ENCODE measurements at places on chromosomes 2 and 18.
A peak's percentile ranks its signal among the peaks of the same experiment; 100 is the strongest.

- DNase-seq: no peak
Measured at GRCh38 chr2:118632921-118633320, 214.5 kb downstream of the EN1 start.

DNA sequence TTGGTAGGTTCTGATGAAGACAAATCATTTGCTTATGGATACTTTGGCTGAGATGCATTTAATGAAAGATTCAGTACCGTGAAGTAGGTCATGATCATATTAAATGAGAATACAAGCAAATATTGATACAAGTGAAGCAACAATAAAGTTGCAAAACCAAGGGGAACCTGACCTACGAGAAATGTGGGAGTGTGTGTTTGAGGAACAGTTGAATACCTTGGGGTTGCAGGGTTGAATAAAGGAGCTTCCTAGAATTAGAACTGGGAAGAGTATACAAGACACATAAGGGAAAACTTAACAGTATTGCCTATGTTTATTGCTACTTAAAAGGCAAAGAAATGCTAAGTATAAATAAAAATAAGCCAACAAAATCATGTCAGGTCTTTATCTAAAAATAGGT, 702.9 kb downstream of the ERBB4 start:
- no peak for DNase-seq

- DNase-seq: no peak
Measured at GRCh38 chr2:96503637-96504243, 1.4 kb downstream of the NEURL3 start.

DNA sequence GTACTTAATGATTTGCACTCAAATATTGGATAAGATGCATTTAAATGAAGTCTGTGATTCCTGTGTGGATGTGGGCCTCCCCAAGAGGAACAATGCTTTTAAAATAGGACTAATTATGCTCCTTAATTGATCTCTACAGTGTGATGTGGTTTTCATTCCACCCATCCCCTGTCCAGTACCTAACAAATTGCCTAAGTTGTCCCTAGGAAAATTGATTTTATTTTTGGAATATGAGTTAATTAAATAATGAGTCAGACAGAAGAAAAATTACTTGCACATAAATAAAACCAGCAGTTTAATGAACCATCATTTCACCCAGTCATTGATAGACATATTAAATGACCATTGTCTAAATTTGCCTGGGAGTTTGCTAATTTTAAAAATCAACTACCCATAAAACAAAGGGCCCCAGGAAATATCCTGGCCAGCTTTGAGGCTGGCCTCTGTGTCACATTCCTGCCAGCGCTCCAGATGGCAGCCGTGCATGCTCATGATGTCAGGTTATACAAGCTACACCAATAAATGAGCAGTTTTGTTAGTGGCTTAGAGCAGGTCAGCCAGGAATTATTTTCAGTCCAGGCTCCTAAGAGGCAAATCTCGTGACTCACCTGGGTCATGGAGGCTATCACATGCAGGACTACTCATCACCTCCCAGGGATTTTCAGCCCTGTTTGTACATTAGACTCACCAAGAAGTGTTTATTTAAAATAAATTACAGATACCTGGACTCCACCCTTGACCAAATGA, 31.9 kb downstream of the ABHD3 start:
- DNase-seq: no peak

- no peak for DNase-seq
Measured at GRCh38 chr18:955384-956066, 50.9 kb downstream of the ADCYAP1 start.

DNA sequence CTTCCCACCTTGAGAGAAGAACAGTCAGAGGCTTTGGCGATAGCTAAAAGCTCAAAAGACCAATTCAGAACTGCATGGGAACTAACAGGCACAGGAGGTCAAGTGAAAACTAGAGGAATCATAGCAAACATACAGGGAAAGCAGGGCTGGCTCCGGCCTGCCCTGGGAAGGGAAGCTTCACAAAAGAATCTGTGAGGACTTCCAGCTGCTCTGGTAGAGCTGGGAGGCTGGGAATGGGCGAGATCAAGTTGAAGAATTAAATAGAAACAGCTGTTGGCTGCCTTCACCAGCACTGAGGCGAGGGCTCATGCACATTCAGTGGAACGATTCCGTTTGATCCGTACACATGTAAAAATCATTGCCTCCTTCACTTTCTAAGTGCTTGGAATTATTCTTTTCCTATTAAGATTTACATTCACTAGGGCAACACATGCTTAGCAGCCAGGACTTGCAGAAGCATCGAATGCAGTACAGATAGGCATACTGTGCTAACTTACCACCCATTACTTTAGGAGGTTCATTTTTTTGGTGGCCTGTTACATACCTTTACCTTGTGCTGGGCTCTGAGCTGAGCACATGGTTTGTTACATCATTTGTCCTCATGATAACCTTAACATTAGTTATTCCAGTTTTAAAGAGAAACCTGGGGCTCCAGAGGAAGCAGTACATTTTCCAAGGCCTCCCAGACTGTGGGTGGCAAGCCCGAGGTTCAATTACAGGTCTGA, 125.4 kb upstream of the RNF152 start:
- DNase-seq: no peak

- DNase-seq: no peak
Measured at GRCh38 chr2:189305291-189305943, 125.9 kb upstream of the COL5A2 start.

DNA sequence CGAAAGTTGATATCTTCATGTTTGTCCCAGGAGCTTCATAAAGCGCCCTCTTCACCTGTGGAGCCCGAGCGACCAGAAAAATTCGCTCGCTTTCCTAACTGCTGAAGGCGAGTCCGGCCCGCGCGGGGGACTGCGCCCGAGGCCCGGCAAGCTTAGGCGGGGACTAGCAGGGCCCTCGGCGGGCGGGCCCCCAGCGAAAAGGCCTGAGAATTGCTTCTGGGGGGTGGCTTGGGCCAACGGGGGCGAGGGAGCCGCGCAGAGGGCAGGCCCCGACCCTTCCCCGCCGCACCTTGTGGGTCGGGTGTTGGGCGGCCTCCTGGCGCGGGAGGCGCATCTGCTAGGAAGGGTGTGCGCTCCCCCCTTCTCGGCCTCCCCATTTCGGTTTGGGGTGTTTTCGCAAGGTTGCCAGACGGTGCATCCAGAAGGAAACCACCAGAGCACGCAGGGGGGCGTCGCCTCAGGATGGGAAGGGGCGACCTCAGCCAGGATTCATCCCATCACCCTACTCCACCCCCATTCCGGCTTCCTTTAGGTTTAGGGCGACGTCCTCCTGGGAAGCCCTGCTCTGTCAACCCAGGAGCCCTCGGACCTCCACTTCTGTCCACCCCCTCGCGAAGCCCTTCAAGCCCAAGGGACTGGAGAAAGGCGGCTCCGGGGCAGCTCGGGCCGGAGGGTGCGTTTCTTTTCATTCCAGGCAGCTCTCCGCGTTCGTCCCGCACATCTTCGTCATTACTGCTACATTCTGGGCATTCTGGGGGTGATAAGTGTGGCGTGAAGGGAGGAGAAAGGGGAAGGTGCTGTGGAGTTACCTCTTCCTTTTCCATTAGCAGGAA, 9.1 kb downstream of the SP9 start:
- DNase-seq: no peak

GRCh38 chr2:212595036-212595654, 56.5 kb upstream of the ERBB4 start:
- DNase-seq: peak; percentile 51

DNA sequence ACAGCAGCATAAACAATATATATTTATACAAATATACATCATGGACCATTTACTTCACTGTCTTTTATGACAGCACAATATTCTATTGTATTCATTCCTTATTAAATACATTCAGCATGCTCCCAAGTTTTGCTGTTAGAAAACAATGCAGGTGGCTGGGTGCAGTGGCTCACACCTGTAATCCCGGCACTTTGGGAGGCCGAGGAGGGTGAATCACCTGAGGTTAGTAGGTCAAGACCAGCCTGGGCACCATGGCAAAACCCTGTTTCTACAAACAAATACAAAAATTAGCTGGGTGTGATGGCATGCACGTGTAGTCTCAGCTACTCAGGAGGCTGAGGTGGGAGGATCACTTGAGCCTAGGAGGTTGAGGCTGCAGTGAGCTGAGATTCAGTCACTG, 39.0 kb downstream of the NPC1 start:
- DNase-seq: no peak

DNA sequence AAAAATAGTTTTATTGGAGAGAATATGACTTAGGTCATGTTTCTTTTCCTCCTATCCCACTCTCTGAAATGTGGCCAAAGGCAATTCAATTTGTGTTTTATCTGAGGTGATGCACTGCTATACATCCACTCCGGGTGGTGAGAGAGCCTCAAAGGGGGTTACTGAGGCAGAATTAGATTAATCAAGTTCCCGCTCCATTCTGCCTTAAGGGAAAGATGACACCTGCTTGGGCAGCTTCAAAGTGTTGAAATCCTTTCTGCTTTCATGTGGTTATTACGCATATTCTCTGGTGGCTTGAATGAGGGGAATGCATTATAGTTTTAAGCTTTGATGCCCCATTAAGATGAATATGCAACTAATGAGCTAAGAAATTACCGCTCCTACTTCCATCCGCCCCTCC, 213.0 kb upstream of the TMEFF2 start:
- DNase-seq: no peak

DNA sequence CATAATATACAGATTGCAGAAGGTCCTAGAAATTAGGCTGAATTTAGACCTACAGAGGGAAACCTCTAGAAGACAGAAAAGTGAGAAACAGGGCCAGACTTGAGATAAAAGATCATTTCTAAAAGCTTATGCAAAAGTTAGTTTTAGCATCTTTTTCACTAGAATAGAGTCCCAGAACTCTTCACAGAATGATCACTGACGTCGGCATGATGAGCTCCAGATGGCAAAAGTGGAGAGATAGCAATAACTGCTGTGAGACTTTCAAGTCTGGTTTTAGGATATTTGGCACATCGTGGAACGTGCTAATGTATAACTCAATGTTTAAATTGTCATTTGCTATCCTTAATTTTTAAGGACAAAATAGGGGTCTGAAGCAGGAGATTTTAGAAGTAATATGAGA, 1050.7 kb upstream of the CELF4 start:
- no peak for DNase-seq

- DNase-seq: no peak
Measured at GRCh38 chr2:53127061-53127650, 640.4 kb upstream of the CHAC2 start.

GRCh38 chr2:100882645-100883613, 63.0 kb downstream of the NPAS2 start:
- no peak for DNase-seq

GRCh38 chr2:85777441-85777861, 23.7 kb downstream of the ATOH8 start:
- DNase-seq: no peak

- peak; percentile 48 for DNase-seq
Measured at GRCh38 chr2:218387369-218388194, 5.5 kb downstream of the SLC11A1 start.

- DNase-seq: no peak
Measured at GRCh38 chr18:41820784-41821183, 134.2 kb upstream of the PIK3C3 start.

- no peak for DNase-seq
Measured at GRCh38 chr18:61149786-61150185, 183.4 kb upstream of the CDH20 start.

DNA sequence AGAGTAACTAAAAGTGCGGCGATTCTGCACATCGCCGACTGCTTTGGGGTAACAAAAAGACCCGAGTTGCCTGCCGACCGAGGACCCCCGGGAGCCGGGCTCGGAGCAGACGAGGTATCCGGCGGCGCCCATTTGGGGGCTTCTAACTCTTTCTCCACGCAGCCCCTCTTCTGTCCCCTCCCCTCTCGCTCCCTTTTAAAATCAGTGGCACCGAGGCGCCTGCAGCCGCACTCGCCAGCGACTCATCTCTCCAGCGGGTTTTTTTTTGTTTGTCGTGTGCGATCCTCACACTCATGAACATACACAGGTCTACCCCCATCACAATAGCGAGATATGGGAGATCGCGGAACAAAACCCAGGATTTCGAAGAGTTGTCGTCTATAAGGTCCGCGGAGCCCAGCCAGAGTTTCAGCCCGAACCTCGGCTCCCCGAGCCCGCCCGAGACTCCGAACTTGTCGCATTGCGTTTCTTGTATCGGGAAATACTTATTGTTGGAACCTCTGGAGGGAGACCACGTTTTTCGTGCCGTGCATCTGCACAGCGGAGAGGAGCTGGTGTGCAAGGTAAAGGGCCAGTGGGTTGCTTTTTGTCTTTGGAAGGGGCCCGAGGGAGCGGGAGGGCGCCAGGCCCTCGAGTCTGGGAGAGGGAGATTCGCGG, 1.4 kb downstream of the TRIB2 start:
- peak; percentile 34 for DNase-seq

DNA sequence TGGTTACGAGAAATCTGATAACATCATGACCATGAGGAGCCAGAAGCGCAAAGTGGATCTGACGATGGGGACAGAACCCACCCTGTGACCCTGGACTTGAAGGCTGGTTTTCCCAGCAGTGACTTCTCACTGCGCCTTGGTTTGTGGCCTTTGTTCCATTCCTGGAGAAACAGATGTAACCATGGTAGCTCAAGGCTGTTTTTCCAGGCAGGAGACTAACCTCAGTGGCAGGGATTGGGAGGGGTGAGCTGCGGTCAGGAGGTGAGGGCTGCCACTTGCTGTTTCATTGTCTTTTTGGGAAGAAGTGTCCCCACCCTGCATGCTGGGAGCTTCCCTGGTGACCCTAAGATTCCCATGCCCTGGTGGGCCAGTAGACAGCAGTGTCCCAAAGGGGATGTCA, 116.4 kb upstream of the SMAD2 start:
- DNase-seq: no peak

DNA sequence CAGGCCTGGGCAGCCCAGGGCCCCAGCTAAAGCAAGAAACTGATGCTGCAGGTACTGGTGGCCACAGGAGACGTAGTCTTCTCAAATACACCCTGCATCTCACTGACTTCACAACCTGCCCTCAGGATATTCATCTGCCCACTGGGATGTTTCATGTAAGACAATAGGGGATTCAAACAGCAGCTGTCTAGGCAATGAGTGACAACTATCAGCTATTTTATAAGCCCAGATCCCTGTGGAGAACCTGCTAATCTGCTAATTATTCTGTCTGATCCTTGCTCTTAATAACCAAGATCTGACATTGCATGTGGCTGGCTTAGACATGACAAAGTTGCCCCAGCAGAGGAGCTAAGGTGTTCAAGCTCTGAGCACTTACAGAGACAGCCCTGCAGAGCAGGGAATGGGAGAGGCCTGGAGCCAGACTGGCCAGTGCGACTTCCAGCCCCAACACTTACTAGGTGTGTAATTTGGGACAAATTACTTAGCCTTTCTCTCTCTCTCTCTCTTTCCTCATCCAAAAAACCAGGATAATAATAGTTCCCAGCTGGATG, 28.6 kb downstream of the SIGLEC15 start:
- DNase-seq: no peak

DNA sequence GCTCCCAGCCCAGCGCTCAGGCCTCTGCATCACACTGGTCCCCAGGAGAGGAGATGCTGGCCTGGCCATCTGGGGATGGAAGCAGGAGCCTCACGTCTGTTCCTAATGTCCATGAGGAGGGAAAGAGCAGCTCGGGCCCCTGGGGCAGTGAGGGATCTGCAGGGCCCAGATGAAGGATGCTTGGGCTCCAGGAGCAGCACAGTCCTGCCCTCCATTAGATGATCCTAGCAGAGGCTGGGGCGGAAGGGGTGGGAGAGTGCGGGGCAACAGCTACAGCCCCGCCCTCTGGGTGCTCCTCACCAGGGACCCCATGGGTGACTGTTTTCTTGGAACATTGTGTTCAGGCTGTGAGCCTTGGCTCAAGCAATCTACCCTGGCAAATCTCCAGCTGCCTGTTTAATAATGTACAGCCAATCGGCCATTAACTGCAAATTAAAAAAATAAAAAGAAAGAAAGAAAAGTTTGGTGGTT, 49.7 kb downstream of the TNS1 start:
- no peak for DNase-seq

GRCh38 chr2:9364373-9364772, 59.0 kb downstream of the ITGB1BP1 start:
- no peak for DNase-seq

All from COR-L47 (cell line).